ENCODE measurements at places on chromosomes 4 and X.

GRCh38 chr4:41989994-41990364, 351 bp upstream of the SLC30A9 start:
- DNase-seq, result no peak

GRCh38 chr4:769511-769910, 56.4 kb downstream of the CPLX1 start:
- peak; percentile 40 for DNase-seq

DNA sequence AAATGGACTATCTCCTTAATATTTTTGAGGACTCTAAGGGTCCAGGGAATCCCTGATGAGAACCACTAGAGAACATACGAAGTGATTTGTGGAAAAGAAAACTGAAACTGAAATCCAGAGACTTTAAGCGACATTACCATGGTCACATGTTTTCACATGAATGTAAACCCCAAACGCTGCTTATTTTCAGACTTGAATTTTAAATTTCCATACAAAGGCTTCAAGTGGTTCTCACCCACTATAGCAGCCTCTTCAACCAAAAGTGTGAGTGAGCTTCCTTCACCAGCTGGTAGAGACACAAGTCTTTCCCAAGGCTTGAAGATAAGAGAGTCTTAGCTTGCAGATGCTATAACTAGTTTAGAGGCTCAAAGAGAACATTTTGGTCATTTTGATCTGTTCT, 232.7 kb downstream of the MGST2 start:
- DNase-seq, result no peak

DNA sequence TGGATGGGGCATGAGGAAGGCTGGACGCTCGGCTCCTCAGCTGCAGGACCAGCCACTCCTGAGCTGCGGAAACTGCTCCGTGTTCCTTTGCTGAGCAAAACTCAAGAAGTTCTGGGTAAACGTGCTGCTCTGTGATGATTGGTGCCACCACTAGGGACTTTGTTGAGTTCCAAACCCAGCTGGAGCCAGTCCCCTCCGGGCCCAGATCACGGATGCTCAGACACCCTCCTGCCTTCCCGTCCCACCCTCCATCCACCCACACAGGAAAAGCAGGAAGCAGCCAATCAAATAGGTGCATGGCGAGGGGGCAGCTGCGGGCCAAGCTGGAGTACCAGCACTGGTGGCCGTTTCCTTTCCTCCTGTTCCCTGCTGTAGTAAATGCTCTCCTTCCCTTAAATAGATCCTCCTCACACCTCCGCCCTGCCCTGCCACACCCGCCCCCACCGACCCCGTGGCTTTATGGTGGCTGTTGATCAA, 68.0 kb downstream of the ADRA2C start:
- no peak for DNase-seq

GRCh38 chr4:168600796-168601583, 104.1 kb downstream of the PALLD start:
- no peak for DNase-seq
